Fibroblast of gingiva (primary cell): ENCODE measurements at places on chromosomes 4 and X.

DNA sequence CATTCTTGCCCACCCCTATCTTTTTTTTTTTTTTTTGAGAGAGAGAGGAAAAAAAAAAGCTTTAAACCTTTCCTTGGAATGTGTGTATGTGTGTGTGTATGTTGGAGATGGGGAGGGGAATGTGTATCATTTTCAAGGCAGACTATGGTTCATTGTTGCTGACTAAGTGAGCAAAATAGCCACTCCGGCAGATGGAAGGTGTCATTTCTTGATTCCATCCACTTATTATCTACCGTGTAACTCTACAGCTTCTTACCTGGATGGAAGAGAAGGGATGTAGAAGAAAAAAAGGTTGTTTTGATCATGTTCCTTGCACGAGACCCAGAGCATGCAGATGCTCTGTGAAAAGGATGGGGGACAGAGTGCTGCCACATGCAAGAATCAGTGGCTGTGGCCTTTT, 5.9 kb upstream of the GK2 start:
- no peak for DNase-seq

- no peak for DNase-seq
Measured at GRCh38 chr4:187176261-187176910, 452.7 kb upstream of the FAT1 start.

GRCh38 chrX:22357621-22358020, 84.9 kb downstream of the CBLL2 start:
- no peak for DNase-seq

DNA sequence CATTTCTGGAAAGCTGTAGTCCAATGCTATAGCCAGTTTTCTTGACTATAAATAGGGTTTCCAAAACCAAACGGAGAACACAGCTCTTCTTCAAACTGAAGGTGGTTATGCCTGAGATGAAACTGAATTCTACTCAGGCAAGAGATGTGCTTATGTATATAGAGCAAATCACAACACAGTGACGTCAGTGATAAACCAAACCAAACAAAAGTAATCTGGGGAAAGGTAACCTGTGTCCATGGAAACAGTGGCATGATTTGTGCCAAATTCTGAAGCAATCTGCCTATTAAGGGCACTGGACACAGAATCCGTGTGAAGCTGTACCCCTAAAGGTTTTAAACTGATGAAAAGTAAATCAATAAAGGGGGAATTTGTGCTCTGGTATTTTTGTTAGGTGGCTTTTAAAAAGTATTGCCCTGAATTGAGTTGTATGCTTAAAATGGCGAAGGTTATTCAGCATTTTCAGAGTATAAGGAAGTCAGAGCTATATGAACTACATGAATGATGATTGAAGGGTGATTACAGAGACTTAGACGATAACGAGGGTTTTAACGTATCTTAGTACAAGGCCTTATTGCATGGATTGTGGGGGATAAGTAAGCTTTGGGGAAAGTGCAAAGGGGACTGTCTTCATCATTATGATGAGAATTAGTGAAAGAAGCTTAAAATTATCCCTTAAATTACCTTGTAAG, 38.6 kb downstream of the NPY5R start:
- no peak for DNase-seq

- DNase-seq, result no peak
Measured at GRCh38 chrX:37883196-37883595, 35.8 kb upstream of the DYNLT3 start.
